ENCODE measurements at places on chromosomes 7 and 10. TPM values are rescaled to one million over a fixed set of nuclear protein-coding genes. Genes with fewer than 3 reads are reported as not detected.
A peak's percentile ranks its signal among the peaks of the same experiment; 100 is the strongest.

The BZW2 gene
- 103 TPM for total RNA-seq

The ADK gene
- total RNA-seq = 39.8 TPM

The RFC2 gene
- 90.5 TPM for total RNA-seq

The CUL2 gene
- total RNA-seq = 36.7 TPM

The PRLHR gene
- total RNA-seq = not detected

The PKD2L1 gene
- total RNA-seq = 0.20 TPM

The CALY gene
- 1.3 TPM for total RNA-seq

The SLK gene
- 18.3 TPM for total RNA-seq

- no peaks in the 10 kb centered on the region for H3K36me3 ChIP-seq
- H3K4me1 ChIP-seq = no peaks in the 10 kb centered on the region
- H3K27me3 ChIP-seq = no peaks in the 10 kb centered on the region
- H3K4me3 ChIP-seq = no peak overlapping the region
- no peak overlapping the region for H3K27ac ChIP-seq
These were observed 158.0 kb upstream of the NPVF start for GRCh38 chr7:25386311-25386744.

GRCh38 chr7:38291650-38292049 is 18.2 kb upstream of the TARP start:
- no peak for DNase-seq
- no peaks in the 10 kb centered on the region for H3K4me1 ChIP-seq
- no peak overlapping the region for H3K27ac ChIP-seq
- no peak overlapping the region for H3K4me3 ChIP-seq
- no peaks in the 10 kb centered on the region for H3K36me3 ChIP-seq

DNA sequence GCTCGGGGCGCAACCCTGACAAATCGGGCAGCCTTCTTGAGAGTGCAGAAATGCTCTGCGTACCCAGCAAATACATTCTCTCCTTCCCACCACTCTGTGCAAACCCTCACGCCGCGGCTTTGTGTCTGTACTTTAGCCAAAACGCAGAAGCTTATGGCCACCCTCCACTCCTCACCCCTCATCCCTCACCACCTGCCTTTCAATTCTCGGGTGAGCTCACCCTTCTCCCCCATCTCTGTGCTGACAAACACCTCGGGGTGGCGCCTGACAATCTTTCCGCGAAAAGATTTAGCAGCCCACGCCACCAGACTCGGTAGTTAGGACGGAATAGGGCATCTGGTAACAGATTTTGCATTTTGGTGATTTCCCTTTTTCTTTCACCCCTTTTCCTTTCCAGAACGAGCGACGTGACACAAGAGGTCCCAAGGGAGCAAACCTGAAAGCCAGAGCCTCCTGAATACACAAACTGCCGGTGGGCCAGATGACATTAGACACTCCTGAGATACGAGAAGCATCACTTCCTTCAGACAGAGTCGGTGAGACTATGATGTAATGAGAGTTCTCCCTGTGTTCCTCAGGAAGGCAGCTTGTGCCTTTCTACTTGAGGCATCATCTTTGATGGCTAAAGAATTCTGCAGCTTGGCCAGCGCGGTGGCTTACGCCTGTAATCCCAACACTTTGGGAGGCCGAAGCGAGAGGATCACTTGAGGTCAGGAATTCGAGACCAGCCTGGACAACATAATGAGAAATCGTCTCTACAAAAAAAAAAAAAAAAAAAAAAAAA is 671 bp upstream of the ATAD1 start:
- peaks cover 8% of the 10 kb centered on the region for H3K36me3 ChIP-seq
- H3K4me1 ChIP-seq = no peaks in the 10 kb centered on the region
- no peaks in the 10 kb centered on the region for H3K27me3 ChIP-seq
- H3K4me3 ChIP-seq = peak overlapping the region; percentile 78

DNA sequence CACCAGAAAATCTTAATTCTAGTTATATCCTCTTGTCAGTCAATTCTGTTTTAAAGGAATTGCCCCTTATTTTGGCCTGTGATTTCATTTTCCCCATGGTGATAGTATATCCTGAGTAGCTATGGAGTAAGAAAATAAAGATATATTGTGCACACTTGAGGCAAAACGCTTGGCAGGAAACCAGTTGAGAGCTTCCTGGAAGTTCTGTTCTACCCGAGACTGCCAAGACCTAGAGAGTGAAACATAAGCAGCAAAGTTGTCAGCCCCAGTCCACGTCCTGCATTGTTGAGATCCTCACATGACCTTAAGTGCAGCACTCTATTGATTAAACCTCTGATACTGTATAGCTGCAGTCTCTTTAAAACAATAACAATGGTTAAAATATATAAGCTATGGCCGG is 235.2 kb downstream of the CDC14C start:
- DNase-seq = no peak
- H3K27ac ChIP-seq = no peak overlapping the region
- H3K4me1 ChIP-seq = no peaks in the 10 kb centered on the region
- no peaks in the 10 kb centered on the region for H3K36me3 ChIP-seq
- no peaks in the 10 kb centered on the region for H3K27me3 ChIP-seq

GRCh38 chr7:131111081-131111576 is 216.5 kb upstream of the MKLN1 start:
- no peak for DNase-seq
- H3K36me3 ChIP-seq = no peaks in the 10 kb centered on the region
- no peaks in the 10 kb centered on the region for H3K27me3 ChIP-seq
- H3K27ac ChIP-seq = no peak overlapping the region
- H3K4me3 ChIP-seq = peak overlapping the region; percentile 71

DNA sequence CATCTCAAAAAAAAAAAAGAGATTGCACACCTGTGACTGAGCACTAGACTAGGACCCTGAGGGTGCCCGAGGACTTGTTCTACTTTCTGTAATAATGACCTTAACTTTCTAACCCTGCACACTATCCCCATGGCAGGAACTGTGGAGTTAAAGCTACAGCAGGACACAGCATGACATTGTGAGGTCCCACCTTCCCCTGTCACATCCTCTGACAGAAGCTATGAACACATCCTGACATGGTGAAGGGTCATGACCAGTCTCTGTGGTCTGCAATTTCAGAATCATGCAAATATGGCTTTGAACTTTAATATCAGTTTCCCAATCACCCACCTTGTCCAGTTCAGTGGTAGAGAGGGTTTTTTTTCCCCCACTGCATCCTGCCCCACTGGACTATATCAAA is 18.5 kb upstream of the SAR1A start:
- no peak for DNase-seq
- H3K27ac ChIP-seq = no peak overlapping the region
- no peaks in the 10 kb centered on the region for H3K4me1 ChIP-seq

DNA sequence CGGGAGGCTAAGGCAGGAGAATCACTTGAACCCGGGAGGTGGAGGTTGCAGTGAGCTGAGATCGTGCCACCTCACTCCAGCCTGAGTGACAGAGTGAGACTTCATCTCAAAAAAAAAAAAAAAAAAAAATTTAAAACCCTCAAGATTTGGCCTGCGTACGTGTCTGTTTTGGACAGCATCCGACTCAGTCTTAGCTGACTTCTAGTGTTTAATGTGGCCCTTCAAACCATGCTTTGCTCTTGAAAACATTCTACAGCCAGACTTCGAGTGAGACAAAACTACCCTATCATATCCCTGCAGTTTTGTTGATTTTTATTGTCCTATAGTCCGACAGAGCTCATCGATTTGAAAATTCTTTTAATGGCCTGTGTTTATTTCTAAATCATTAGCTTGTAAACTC is 227.1 kb upstream of the SH2B2 start:
- peaks cover 10% of the 10 kb centered on the region for H3K4me1 ChIP-seq
- no peaks in the 10 kb centered on the region for H3K36me3 ChIP-seq
- no peak overlapping the region for H3K4me3 ChIP-seq
- no peak overlapping the region for H3K27ac ChIP-seq
- no peaks in the 10 kb centered on the region for H3K27me3 ChIP-seq

DNA sequence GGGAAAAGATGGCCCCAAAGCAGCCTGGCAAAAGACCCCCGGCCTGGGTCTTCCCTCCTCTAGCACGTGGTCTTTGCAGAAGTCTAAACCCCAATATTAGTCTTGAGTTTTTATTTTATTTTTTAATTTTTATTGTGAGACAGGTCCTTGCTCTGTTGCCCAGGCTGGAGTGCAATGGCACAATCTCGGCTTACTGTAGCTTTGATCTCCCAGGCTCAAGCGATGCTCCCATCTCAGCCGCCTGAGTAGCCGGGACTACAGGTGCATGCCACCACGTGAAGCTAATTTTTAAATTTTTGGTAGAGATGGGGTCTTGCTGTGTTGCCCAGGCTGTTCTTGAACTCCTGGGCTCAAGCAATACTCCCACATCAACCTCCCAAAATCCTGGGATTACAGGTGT is 40.3 kb upstream of the MXI1 start:
- no peaks in the 10 kb centered on the region for H3K36me3 ChIP-seq
- H3K4me3 ChIP-seq = no peak overlapping the region
- peak; percentile 16 for DNase-seq
- peaks cover 17% of the 10 kb centered on the region for H3K4me1 ChIP-seq
- no peak overlapping the region for H3K27ac ChIP-seq
- H3K27me3 ChIP-seq = peaks cover 65% of the 10 kb centered on the region

DNA sequence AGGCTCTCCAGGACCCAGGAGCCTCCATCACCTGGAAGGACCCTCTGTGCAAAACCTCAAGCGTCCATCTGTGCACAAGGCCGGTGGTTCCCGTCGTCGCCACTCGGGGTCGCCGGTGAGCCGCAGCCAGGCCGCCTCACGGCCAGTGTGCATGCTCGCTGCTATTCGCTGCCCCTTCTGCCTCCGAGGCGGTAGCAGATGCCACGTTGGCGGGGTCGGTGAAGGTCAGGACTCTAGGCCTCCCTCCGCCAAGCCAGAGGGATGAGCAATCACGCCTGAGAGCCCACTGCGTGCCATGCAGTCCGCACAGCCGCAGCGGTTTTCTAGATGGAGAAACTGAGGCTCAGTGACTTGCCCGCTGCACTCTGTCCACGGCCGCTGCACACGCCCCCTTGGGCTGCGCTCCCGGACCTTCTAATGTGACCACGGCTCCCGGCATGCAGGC is 5.7 kb downstream of the UPK3B start:
- no peaks in the 10 kb centered on the region for H3K36me3 ChIP-seq
- no peak overlapping the region for H3K27ac ChIP-seq
- DNase-seq = no peak
- peaks cover 7% of the 10 kb centered on the region for H3K4me1 ChIP-seq
- H3K27me3 ChIP-seq = no peaks in the 10 kb centered on the region
- no peak overlapping the region for H3K4me3 ChIP-seq

DNA sequence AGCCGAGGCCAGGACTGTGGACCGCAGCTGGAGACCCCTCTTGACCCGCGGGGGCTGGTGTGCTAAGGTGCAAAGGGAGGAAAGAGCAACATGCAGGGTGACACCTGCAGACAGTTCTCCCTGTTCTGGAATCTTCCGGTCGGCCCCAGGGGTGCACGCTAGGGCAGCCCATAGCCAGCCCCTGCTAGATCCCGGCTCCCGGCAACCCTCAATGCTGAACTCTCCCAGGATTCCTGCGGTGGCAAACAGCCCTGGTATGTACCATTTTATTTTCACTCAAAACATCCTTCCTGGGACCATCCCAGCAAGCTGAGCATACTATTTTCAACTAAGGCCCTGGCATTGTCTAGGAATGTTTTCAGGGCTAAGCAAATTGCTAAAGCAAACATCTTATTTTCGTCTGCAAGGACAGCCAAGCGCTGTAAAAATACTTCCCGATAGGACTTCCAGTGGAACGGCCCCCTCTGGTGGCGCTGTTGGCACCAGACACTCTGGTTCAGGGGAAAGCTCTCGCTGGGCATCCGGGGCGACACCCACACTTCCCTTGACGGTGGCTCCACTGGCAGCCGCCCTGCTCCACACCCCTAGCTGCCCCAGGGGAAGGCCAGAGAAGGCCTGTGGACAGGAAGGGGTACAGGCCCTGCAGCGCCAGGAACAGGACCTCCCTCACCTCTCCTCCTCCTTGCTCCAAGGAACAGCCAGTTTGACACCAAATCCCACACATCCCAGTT is 99.4 kb downstream of the CTBP2 start:
- H3K27ac ChIP-seq = no peak overlapping the region
- DNase-seq = peak; percentile 34
- H3K27me3 ChIP-seq = no peaks in the 10 kb centered on the region
- H3K36me3 ChIP-seq = peaks cover 2% of the 10 kb centered on the region
- no peak overlapping the region for H3K4me3 ChIP-seq

GRCh38 chr7:121153995-121154394 is 165.5 kb downstream of the CPED1 start:
- no peaks in the 10 kb centered on the region for H3K36me3 ChIP-seq
- DNase-seq = no peak
- no peak overlapping the region for H3K4me3 ChIP-seq

DNA sequence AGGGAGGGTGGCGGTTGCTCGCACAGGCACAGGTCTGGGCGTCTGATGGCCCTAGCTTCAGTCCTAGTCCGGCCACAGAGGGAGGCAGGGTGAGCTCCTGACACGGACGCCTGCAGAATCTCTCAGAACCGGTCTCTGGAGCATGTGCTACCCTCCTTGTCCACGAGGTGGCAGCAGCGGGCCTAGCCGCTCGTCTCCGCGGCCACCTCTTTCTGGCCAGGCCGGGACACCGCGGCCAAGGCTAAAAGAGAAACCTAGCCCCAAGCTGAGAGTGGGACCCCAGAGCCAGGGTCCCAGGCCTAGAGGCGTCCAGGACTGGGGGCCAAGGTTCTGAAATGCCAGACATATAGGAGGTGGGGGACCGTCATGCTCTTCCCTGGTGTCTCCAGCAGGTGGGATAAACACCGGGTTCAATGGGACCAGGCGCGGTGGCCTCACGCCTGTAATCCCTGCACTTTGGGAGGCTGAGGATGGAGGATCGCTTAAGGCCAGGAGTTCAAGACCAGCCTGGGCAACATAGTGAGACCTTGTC is 3.2 kb upstream of the LAT2 start:
- peak; percentile 63 for DNase-seq
- no peak overlapping the region for H3K4me3 ChIP-seq
- H3K27me3 ChIP-seq = no peaks in the 10 kb centered on the region
- no peaks in the 10 kb centered on the region for H3K36me3 ChIP-seq

Data from H1 (cell line).